Stimulated activated CD8-positive, alpha-beta memory T cell treated with anti-CD3 and anti-CD28 coated beads, Interleukin-4, amount 100 ng/mL, for 48 hours (primary cell): ENCODE measurements at places on chromosomes 1 and 21.
A peak's percentile ranks its signal among the peaks of the same experiment; 100 is the strongest.

DNA sequence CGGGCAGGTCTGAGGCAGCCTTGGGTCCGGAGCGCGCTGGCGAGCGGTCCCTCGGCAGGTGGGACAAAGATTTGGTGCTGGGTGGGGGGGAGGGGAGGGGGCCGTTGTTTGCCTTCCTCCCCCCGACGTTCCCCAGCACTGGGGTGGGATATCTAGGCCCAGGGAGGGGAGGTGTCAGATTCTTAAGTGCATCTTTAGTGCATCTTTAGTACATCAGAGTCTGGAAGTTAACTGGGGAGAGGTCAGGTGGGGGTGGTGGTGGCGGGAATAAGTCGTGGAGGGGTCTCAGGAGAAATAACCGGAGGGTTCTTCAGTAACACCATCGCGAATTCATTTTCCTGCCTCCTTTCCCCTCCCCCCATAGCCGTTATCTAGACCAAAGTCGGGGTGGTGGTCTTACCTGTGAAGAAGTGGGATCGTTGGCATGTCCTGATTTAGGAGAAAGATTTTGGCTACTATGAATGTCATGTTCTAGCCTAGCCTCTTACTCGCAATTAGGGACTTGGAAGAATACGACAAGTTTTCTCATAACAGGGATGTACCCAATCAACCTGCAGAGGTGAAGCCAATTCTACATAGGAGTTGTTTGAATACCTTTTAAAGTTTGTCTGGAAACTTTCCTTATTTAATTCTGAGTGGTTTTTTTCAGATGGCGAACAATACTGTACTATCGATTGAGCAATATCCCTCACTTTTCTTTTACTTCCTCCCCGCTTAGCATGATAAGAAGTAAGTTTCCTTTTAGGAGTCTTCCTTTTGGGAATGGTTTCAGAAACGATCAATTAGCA lies 886 bp downstream of the ZMYM4 start:
- peak; percentile 29 for DNase-seq

- DNase-seq, result no peak
Observed at GRCh38 chr1:170687621-170688020, 23.7 kb downstream of the PRRX1 start.

GRCh38 chr1:235075048-235075776 lies 53.4 kb downstream of the TOMM20 start:
- peak; percentile 89 for DNase-seq

- DNase-seq, result no peak
Observed at GRCh38 chr1:68232289-68233148, at the start of gene WLS. TSS of gene WLS (minus strand) at chr1:68232523. CDS start at chr1:68232299, 224 bp downstream.

DNA sequence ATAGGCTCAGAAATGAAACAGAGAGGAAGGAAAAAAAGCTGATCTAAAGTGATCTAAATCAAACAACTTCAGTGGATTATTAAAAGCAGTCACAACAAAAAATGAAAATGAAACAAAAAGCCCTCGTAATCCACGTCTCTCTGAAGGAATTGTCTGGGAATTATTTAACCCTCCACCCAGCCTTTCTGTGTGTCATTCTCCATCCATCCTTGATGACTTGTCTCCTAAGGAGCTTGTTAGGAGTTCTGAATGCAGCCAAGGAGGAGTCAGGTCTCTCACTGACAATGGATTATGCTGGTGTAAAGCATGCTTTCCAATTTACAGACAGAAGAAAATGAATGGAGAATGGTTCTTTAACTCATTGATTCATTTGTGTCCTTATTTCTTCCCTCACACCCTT lies 359.3 kb upstream of the RUNX1 start:
- no peak for DNase-seq

DNA sequence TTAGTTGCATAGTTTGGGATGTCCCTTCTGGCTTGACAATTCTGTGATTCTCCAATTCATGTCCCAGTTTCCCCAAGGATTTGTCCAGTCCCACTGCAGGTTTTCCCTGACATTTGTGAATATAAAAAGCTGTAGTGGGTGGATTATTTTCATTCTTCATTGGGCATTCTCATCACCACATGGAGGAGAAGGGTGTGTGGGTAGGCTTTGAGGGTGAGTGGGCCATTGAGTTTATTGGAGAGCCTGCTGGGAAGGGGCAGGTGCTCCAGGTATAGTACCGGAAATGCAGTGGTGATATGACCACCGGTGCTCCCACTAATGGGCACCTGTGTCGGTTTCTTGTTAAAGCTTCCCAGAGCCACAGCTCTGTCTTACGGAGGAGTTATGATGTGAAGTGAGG lies 74.5 kb downstream of the CNIH3 start:
- no peak for DNase-seq

- DNase-seq, result no peak
Observed at GRCh38 chr1:30783256-30783915, 25.8 kb upstream of the LAPTM5 start.

DNA sequence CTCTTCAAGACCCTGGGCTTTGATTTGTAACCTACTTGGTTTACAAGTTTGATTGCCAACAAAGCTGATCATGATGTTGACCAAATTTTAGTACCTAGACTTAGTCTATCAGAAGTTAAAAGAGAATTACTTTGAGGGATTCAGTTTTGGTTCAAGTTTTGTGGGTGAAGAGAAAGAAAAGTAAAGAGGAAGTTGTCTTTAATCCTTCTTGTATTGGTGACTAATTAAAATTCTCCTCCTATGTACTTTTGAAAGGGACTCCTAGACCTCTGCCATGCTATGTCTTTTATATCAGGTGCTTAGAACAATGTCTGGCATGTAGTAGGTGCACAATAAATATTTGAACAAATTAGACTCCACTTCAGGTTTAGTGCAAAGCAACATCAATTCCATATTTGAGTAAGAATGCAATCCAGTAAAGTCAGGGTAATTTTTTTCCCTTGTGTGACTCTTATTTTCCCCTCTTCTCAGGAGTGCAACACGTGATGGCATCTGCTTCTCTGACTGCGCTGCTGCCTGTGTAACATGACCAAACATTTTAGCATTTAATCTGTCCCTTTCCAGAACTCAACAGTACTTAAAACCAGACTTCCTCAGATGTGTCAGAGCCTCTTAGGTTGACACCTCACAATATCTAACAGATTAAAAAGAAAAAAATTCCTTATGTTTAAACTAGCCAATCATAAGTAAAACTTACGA lies 41.1 kb upstream of the KCNQ4 start:
- DNase-seq, result no peak

GRCh38 chr1:50955116-50955515 lies 5.0 kb downstream of the FAF1 start:
- no peak for DNase-seq

- no peak for DNase-seq
Observed at GRCh38 chr1:86687595-86687994, 16.8 kb upstream of the SH3GLB1 start.

DNA sequence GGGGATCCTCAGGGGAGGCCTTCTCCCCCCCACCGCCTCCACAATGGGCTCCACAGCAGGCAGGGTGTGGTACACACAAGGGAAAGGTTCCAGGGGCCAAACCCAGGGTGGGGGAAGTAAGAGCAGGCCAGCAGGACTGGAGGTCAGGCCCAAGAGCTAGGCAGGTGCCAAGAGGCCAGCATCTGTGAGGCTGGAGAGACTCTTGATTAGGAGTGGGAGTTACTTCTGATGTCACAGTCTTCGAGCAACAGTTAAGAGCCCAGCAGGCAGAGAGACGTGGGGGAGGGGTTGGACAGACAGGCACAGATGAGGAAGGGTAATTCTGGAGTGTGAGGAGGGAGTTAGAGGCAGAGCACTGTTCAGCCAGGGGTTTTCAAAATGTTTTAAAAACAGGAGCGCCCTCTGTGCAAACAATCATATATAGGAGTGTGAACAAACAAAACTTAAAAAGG lies 55.8 kb downstream of the SLC9A1 start:
- DNase-seq, result peak; percentile 40

- no peak for DNase-seq
Observed at GRCh38 chr1:217542837-217543236, 88.1 kb downstream of the GPATCH2 start.

DNA sequence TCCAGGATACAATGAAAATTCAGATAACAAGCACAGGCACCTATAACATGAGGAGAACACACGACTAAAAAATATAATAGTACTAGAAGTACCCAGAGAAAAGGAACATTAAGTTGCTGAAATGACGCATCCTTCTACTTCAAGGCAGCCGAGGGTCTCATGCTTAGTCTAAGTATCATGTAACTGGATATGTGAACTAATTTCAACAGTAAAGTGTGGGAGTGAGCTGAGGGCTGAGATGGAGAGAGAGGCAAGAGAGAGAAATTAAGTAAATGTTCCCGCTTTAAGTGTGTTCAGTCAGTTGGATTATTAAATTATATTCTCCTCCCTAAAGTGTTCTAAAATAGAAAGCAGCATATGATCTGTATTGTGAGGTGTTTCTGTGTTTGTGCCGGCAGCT lies 152.2 kb upstream of the KRTAP19-8 start:
- DNase-seq, result no peak

DNA sequence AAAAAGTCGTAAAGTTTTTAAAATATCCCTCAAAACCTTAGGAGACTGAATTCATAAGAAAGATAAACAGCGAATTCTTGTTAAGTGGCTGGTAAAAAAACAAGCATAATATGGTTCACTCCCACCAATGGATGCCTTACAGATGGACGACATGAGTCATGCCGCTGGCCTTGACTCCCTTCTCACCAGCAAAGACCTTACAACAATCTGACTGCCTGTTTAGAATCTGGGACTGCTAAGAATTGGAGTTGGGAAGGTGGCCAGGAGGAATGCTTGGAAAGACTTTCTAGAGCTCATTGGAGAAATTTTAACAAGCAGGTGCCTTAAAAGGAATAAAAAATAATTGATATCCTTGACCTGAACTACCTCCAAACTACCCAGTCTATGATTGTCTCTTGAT lies 206.9 kb upstream of the FMN2 start:
- DNase-seq, result no peak

- no peak for DNase-seq
Observed at GRCh38 chr21:18026359-18026758, 207.2 kb upstream of the C21orf91 start.

DNA sequence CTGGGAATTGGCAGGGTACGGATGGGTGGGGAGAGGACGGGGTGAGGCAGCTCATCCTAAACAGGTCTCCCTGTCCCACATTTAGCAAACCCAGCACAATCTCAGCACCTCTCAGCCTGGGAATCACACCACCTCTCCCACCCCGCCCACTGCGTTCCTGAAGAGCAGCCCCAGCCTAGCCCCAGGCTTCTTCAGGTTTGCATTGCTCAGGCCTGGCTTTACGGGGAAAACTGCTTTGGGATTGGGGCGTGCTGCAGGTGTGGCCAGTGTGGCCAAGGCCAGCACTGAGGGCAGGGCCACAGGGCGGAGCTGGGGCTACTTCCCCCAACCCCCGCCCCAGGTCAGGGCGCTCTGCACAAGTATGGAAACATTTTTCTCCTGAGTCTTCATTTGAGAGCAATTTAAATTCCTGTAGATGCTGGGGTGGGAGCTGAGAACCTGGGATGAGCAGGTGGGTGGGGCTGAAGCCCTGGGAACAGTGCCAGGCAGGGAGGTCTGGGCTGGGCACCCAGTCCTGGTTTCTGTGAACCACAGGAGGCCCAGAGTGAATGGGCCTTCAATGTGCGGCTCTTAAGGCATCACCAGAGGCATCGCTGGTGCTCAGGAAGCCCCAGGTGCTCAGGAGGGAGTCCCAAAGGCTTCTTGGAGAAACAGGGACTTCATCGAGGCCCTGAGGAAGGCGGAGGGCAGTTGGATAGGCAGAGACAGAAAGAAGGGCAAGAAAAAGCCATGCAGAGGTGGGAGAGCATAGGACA lies 24.1 kb downstream of the TNNT2 start:
- DNase-seq, result no peak

GRCh38 chr21:29077651-29078090 lies 4.2 kb upstream of the CCT8 start:
- no peak for DNase-seq

DNA sequence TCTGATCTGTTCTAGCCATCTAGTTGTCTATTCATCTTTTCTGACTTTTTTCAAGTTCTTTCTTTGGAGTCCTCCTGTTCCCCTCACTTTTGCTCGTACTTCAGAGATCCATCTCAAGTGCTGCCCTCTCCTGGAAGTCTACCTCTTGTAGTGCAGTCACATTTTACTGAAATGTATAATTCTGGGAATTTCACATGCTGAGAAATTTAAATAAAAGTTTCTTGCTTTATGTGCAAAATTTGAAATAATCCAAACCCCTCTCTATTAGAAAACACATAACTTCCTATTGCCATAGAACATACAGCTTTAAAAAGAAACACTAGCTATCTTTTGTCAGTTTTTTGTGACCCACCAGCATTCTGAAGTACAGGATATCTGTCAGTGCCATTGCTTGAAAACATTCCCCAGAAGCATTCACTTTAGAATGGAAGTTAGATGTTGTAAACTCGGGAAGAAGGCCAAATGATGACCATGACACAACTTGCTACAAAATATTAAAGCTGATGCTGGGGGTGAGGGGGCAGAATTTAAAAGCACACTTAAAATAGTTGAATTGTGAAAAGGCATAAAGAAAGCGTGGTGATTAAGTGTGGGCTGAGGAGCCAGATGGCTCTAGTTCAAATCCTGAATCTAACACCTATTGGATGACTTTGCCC lies 22.0 kb downstream of the RLF start:
- no peak for DNase-seq

DNA sequence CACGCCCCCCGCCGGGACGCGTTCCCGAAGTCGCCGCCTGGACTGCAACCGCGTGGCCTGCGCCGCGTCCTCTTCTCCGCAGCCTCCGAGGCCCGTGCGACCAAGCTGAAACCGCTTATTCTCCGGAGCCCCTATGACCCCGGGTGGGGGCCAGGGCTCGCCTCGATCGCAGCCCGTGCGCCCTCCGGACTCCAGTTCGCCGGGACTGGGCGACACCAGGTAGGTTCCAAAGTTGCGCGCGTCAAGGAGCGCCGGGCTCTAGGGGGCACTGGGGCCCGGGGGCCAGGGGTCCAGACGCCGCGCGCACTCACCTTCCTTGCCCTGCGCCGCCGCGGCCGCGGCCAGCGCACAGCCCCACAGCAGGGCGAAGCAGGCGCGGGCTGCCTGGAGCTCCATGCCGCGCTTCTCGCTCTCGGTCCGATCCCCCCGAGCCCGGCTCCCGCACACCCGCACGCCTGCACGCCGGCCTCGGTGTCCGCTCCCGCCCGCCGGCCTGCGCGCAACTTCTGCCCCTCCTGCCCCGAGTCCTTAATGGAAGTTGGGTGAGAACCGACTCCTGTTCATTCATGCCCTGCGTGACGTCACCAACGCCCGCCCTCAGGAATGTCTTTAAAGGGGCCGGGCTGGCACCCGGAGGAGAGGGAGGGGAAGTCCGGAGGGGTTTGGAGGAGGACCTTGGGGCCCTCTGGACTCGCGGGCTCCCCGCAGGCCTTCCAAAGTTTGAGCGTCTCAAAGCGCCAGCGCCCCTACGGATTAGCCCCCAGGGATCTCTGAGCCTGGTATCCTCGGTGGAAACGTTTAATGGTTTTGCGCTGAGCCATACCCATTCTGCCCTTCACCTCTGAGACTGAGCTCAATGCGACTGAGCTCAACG lies at the start of gene EPHA2:
Gene EPHA2 (minus strand): TSS at position 533 of the 874 bp plus-strand sequence. CDS start 137 bp downstream, at position 396.
- no peak for DNase-seq

DNA sequence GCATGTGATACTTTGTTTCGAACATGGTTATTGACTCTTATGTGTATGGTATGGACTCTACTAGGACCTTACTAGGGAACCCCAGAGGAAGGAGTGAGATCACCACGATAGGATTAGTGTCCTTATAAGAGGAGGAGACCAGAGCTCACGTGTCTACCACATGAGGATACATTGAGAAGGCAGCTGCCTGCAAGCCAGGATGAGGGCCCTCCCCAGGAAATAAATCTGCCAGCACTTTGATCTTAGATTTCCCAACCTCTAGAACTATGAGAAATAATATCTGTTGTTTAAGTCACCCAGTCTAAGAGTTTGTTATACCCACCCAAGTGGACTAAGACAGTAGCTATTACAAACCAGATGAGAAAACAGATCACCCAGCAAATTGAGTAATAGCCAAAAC lies 559.3 kb upstream of the USP24 start:
- no peak for DNase-seq

GRCh38 chr1:160758521-160758920 lies 19.5 kb downstream of the SLAMF7 start:
- DNase-seq, result no peak
